Stimulated activated CD8-positive, alpha-beta memory T cell treated with anti-CD3 and anti-CD28 coated beads, Interleukin-2, amount 100 ng/mL, for 48 hours (primary cell): ENCODE measurements at places on chromosomes 5 and 9.

- no peak for DNase-seq
Observed at GRCh38 chr5:41857989-41858388, 12.2 kb downstream of the OXCT1 start.

DNA sequence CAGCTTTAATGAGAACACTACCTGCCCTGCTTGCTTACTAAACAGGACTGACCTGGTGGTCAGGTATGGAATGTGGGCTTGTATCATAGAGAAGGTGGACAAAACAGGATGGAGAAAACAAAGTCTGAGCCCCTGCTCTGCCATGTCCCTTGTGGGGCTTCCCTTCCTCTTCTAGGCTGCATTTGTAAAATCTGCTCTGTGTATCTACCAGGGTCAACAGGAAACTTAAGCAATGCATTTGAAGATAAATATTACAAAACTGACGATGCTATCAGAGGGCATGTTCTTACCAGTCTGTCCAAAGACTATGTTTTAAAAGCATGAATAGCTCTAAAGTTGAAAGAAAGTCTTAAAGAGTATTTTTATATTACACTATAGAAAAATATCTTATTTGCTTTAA, 228.7 kb downstream of the DCP2 start:
- DNase-seq = no peak

GRCh38 chr5:174500636-174501035, 223.7 kb upstream of the MSX2 start:
- no peak for DNase-seq

DNA sequence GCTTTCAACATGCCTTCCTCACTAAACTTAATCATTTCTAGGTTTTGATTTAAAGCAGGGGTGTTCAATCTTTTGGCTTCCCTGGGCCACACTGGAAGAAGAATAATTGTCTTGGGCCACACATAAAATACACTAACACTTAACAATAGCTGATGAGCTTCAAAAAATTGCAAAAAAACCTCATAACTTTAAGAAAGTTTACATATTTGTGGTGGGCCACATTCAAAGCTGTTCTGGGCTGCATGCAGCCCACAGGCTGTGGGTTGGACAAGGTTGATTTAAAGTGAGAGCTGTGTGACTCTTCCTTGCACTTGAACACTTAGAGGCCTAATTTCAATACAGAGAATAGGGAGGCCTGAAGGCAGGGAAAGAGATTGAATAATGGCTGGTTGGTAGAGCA, 598.3 kb downstream of the EFNA5 start:
- DNase-seq = no peak

DNA sequence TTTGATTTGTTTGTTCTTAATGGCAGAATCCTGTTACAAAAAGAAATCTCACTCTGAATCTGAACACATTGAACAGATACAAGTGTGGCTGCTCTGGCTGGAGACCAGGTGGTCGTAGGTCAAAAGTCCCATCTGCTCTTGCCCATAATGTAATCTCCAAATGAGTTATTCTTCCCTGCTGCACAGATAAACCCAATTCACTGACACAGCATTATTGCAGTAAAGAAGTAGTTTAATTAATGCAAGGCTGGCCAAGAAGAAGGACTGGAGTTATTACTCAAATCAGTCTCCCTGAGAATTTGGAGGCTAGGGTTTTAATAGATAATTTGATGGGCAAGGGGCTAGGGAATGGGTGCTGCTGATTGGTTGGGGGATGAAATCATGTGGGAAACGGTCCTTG, 52.6 kb downstream of the PUM3 start:
- no peak for DNase-seq

GRCh38 chr5:135993880-135994636, 34.7 kb upstream of the TGFBI start:
- DNase-seq = no peak

DNA sequence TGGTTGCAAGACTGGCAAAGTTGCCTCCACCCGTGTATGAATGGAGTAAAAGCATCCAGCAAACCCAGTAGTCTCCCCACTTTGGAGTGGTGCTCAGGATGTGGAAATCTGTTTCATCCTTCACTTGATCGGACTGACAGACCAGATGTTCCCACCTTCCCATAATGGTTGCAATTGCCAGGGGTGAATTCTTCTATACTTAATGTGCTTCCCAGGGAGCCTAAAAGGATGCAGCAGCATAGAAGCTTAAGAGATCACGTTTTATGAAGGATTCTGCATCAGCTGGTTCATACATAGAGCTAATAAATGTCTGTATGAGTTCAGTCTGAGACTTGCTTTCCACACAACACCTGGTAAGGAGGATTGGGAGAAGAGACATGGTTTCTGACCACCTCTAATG, 198.8 kb upstream of the S1PR3 start:
- no peak for DNase-seq
